ENCODE measurements at places on chromosomes 7 and 10.

DNA sequence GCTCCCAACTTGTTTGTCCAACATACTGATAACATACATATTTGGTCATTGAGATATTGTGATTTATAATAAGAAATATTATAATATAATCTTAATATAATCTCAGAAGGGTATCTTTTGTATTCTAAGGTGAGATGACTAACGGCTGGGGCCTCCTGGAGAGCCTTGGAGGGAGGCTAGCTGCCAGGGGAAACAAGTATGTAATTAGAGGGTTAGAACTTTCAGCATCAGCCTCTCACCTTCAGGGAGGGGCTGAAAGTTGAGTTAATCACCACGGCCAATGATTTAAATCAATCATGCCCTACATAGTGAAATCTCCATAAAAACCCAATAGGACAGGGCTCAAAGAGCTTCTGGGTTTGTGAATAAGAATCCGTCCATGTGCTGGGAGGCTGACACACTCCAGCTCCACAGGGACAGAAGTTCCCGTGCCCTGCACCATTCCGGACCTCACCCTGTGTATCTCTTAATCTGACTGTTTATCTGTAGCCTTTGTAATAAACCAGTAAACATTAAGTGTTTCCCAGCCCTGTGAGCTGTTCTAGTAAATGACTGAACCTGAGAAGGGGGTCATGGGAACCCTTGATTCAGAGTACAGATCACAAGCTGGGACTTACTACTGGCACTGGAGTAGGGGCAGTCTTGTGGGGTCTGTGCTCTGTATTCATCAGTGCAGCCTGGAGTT is 86.3 kb upstream of the STEAP1B start:
- H3K4me3 ChIP-seq, result no peak overlapping the region
- H3K27me3 ChIP-seq, result no peaks in the 10 kb centered on the region
- DNase-seq, result no peak
- H3K4me1 ChIP-seq, result peaks cover 21% of the 10 kb centered on the region
- H3K36me3 ChIP-seq, result no peaks in the 10 kb centered on the region

GRCh38 chr7:27802999-27803398 is 63.0 kb downstream of the TAX1BP1 start:
- peaks cover 52% of the 10 kb centered on the region for H3K36me3 ChIP-seq
- H3K27ac ChIP-seq, result no peak overlapping the region
- no peak overlapping the region for H3K4me3 ChIP-seq

DNA sequence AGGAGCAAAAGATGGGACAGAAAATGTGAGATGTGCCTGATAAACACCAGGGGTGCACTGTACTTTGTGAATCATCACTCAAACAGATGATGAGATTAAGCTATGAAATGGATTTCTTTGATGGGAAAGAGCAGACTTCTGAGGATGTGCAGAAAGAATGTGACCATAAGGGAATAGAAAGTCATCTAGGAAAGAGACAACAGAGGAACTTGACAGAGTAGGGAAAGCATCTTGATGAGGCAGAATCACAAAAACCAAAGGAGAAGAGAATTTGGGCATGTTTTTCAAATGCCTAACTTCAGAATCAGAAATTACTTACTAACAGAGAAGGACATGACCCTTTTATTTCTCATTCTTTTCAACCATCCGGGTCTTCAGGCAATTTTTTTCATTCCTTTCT is 82.4 kb upstream of the LRRTM3 start:
- H3K27ac ChIP-seq, result no peak overlapping the region
- H3K36me3 ChIP-seq, result no peaks in the 10 kb centered on the region
- H3K4me1 ChIP-seq, result no peaks in the 10 kb centered on the region
- no peak overlapping the region for H3K4me3 ChIP-seq
- DNase-seq, result no peak

DNA sequence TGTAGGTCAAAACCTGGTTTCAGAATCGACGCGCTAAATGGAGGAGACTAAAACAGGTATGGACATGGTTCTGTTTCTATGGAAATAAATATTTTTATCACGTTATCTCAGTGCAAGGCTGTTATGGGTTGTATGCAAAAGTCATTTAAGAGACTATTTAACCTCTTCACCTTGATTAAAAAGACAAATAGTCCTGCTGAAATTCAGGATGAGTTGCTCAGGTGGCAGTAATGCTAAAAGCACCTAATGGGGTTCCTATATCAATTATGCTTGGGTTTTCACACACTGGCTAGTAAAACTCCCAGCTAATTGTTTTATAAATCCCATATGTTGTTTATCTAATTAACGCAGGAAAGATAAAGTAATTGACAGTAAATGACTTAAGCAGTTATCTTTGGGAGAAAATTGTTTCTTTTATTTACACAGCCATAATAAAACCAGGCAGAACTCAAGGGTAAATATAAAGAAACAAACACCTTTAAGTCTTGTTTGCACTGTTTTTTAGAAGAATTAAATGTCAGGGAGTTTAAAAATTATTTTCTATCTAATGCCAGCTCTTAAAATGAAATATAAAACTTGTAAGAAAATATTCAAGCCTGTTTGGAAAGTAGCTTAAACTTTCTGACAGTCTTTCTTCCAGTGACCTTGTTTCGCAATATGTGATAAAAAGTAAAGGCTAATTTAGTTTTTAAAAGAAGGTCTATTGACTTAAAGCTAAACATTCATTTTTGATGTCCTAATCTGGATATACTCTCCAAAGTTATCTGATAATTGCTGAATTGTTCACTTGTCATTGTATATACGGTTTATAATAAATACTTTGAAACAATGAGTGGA is 3.2 kb downstream of the HHEX start:
- H3K4me3 ChIP-seq, result peak overlapping the region; percentile 73
- no peak overlapping the region for H3K27ac ChIP-seq
- peaks cover 75% of the 10 kb centered on the region for H3K27me3 ChIP-seq
- DNase-seq, result no peak
- H3K36me3 ChIP-seq, result peaks cover 39% of the 10 kb centered on the region
- H3K4me1 ChIP-seq, result peaks cover 31% of the 10 kb centered on the region

- H3K36me3 ChIP-seq, result peaks cover 7% of the 10 kb centered on the region
- H3K27ac ChIP-seq, result peak overlapping the region; percentile 75
- H3K4me1 ChIP-seq, result peaks cover 55% of the 10 kb centered on the region
- peak; percentile 42 for DNase-seq
Measured at GRCh38 chr7:77799078-77799964, 748 bp downstream of the PHTF2 start.

Measured in heart right ventricle (tissue), 16 donors.